ENCODE measurements at places on chromosomes 4 and X. TPM values are rescaled to one million over a fixed set of nuclear protein-coding genes. Genes with fewer than 3 reads are reported as not detected.

GRCh38 chrX:22109442-22109841, 77.3 kb downstream of the PHEX start:
- DNase-seq: no peak
- H3K36me3 ChIP-seq: no peaks in the 10 kb centered on the region
- H3K27ac ChIP-seq: no peak overlapping the region
- H3K4me1 ChIP-seq: no peaks in the 10 kb centered on the region

DNA sequence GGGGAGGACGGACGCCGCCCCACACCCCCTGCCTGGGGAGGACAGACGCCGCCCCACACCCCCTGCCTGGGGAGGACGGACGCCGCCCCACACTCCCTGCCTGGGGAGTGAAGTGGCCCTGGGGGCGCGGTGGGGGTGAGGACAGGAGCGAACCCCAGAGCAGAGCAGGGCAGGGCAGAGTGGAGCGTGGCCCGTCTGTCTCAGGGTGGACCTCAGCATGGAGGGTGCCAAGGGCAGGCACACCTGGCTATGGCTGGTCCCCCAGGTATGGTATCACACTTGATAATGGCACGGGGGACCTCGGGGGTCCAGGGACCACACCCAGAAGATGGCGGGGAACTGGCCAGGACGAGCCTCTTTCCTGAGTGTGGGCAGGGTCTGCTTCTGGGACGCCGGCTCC, 9.6 kb downstream of the LRPAP1 start:
- no peaks in the 10 kb centered on the region for H3K36me3 ChIP-seq
- H3K27ac ChIP-seq: no peak overlapping the region
- no peak for DNase-seq
- no peaks in the 10 kb centered on the region for H3K4me1 ChIP-seq
- H3K4me3 ChIP-seq: no peak overlapping the region
- H3K27me3 ChIP-seq: no peaks in the 10 kb centered on the region

- no peaks in the 10 kb centered on the region for H3K36me3 ChIP-seq
- no peak for DNase-seq
- H3K27ac ChIP-seq: no peak overlapping the region
- no peaks in the 10 kb centered on the region for H3K4me1 ChIP-seq
These were observed 24.4 kb upstream of the PDE5A start for GRCh38 chr4:119652998-119653397.

DNA sequence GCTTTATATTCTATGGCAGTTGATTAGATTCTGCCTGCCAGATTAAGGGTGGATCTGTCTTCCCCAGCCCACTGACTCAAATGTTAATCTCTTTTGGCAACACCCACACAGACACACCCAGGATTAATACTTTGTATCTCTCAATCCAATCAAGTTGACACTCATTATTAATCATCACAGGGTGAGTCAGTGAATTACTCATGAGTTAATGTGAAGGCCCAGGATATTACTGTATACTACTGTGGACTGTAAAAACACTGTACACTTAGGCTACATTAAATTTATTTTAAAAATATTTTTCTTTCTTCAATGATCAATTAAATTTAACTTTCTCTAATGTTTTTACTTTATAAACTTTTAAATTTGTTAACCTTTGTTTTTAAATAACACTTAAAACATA, 87.7 kb downstream of the NAP1L3 start:
- H3K27ac ChIP-seq: no peak overlapping the region
- H3K27me3 ChIP-seq: no peaks in the 10 kb centered on the region
- no peaks in the 10 kb centered on the region for H3K36me3 ChIP-seq
- H3K4me1 ChIP-seq: no peaks in the 10 kb centered on the region

DNA sequence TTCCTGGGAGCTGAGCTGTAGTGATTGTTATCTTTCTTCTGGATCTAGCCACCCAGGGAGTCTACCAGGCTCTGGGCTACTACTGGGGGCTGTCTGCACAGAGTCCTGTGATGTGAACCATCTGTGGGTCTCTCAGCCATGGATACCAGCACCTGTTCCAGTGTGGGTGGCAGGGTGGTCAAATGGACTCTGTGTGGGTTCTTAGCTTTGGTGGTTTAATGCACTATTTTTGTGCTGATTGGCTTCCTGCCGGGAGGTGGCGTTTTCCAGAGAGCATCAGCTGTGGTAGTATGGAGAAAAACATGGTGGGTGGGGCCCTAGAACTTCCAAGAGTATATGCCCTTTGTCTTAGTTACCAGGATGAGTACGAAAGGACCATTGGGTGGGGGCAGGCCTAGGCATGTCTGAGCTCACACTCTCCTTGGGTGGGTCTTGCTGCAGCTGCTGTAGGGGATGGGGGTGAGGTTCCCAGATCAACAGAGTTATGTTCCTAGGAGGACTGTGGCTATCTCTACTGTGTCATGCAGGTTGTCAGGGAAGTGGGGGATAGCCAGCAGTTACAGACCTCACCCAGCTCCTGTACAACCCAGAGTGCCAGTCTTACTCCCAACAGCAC, 264.8 kb upstream of the LDB2 start:
- no peak overlapping the region for H3K27ac ChIP-seq
- no peaks in the 10 kb centered on the region for H3K27me3 ChIP-seq
- H3K4me3 ChIP-seq: no peak overlapping the region
- no peaks in the 10 kb centered on the region for H3K36me3 ChIP-seq

- DNase-seq: no peak
- no peak overlapping the region for H3K27ac ChIP-seq
- H3K4me1 ChIP-seq: no peaks in the 10 kb centered on the region
- no peaks in the 10 kb centered on the region for H3K27me3 ChIP-seq
- H3K36me3 ChIP-seq: no peaks in the 10 kb centered on the region
These were observed 17.1 kb downstream of the GK2 start for GRCh38 chr4:79390890-79391289.

DNA sequence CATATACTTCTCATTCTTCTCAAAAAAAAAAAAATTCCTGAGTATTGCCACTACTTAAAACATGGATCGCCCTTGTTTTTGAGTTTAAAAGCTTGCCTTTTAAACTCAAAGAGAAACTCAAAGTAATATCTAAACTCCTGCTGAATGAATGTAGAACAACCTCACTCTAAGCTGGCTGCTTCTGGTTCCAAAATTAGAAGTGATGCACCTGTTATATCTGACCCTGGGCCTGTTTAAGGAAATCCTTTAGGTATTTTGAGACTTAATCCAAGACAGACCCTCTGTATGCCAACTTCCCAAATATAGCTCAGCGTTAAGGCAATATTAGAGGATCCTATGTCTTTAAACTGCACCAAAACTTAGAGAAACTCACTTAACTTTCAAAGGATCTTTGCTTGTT, 1.8 kb upstream of the OTUD4 start:
- no peaks in the 10 kb centered on the region for H3K36me3 ChIP-seq
- no peak for DNase-seq
- no peaks in the 10 kb centered on the region for H3K27me3 ChIP-seq
- H3K27ac ChIP-seq: no peak overlapping the region

GRCh38 chr4:181821039-181822004, 421.9 kb upstream of the TENM3 start:
- no peaks in the 10 kb centered on the region for H3K27me3 ChIP-seq
- no peak for DNase-seq
- H3K4me3 ChIP-seq: no peak overlapping the region
- no peaks in the 10 kb centered on the region for H3K4me1 ChIP-seq

- H3K27ac ChIP-seq: peak overlapping the region; percentile 84
- H3K4me3 ChIP-seq: peak overlapping the region; percentile 56
These were observed 85.5 kb downstream of the BCOR start for GRCh38 chrX:40012039-40012867.

DNA sequence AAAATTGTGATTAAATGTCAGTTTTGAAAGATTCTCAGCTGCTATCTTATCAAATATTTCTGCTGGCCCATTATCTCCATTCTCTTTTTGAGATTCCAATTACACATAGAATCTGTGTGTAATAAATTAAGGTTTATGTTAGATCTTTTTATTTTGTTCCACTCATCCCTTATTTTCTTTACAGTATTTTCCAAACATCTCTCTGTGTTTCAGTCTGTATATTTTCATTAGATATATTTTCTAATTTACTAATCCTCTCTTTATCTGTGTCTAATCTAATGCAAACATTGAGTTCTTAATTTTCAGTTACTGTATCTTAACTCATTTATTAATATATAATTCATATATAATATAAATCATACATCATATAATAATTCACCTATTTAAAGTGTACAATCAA, 268.7 kb downstream of the DCHS2 start:
- H3K27ac ChIP-seq: no peak overlapping the region
- no peak overlapping the region for H3K4me3 ChIP-seq
- no peaks in the 10 kb centered on the region for H3K27me3 ChIP-seq
- no peaks in the 10 kb centered on the region for H3K4me1 ChIP-seq

DNA sequence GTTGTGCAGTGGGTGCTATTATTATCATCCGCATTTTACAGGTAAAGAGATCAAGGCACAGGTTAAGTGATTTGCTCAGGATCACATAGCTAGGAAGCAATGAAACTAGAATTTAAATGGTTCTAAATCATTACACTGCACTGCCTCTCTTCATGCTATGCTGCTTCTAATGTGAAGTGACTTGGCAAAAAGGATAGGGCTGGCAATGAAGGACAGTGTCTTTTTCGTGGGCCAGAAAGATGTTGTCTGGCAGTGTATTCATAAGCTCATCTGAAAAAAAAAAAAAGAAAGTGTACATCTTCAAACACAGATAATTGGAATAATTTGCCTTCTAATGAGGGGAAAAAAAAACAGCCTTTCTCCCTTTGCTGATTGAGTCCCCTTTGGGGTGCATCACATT, 132.2 kb upstream of the FUNDC1 start:
- no peaks in the 10 kb centered on the region for H3K36me3 ChIP-seq
- H3K27ac ChIP-seq: no peak overlapping the region
- no peak overlapping the region for H3K4me3 ChIP-seq
- no peak for DNase-seq
- no peaks in the 10 kb centered on the region for H3K4me1 ChIP-seq

- H3K4me3 ChIP-seq: no peak overlapping the region
- no peaks in the 10 kb centered on the region for H3K36me3 ChIP-seq
- peaks cover 4% of the 10 kb centered on the region for H3K4me1 ChIP-seq
- no peaks in the 10 kb centered on the region for H3K27me3 ChIP-seq
These were observed 204.3 kb upstream of the SLC7A11 start for GRCh38 chr4:138446456-138446855.

GRCh38 chr4:153421941-153422340, 44.2 kb upstream of the TMEM131L start:
- DNase-seq: no peak
- H3K36me3 ChIP-seq: no peaks in the 10 kb centered on the region
- no peaks in the 10 kb centered on the region for H3K27me3 ChIP-seq

The SATL1 gene
- not detected for total RNA-seq

The NLGN3 gene
- not detected for total RNA-seq

The UNC5C gene
- total RNA-seq: 11.0 TPM

The HTN3 gene
- not detected for total RNA-seq

The PABPC1L2B gene
- total RNA-seq: 0.28 TPM

The ELOVL6 gene
- total RNA-seq: 12.9 TPM

The XK gene
- total RNA-seq: 2.5 TPM
